ENCODE measurements at places on chromosomes 6 and 20.

GRCh38 chr20:38220587-38221118 is 39.9 kb downstream of the KIAA1755 start:
- DNase-seq: no peak

DNA sequence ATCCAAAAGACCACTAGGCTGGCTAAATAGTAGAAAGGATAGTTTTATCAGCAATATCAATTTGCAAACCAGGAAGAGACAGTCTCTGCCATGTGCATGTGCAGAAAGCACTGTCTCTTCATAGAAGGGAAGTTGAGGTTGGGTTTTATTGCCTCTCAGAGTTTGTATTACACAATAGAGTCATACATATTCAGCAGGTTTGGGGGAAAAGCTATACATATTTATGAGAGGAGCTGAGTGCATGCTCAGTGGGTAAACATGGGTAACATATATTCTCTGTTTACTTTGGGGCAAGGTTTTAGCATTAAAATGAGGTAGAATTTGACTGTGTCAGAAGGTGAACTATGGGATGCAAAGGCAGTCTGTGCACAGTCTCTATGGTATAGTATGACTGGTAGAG is 14.9 kb downstream of the TMEM170B start:
- no peak for DNase-seq

- no peak for DNase-seq
These were observed 1.3 kb downstream of the RIPOR3 start for GRCh38 chr20:50689864-50690649.

- no peak for DNase-seq
These were observed 49.9 kb downstream of the GJA1 start for GRCh38 chr6:121485359-121485811.

- DNase-seq: no peak
These were observed 9.8 kb downstream of the DUSP15 start for GRCh38 chr20:31860390-31861134.

GRCh38 chr6:7866526-7866925 is 44.1 kb downstream of the TXNDC5 start:
- DNase-seq: no peak

DNA sequence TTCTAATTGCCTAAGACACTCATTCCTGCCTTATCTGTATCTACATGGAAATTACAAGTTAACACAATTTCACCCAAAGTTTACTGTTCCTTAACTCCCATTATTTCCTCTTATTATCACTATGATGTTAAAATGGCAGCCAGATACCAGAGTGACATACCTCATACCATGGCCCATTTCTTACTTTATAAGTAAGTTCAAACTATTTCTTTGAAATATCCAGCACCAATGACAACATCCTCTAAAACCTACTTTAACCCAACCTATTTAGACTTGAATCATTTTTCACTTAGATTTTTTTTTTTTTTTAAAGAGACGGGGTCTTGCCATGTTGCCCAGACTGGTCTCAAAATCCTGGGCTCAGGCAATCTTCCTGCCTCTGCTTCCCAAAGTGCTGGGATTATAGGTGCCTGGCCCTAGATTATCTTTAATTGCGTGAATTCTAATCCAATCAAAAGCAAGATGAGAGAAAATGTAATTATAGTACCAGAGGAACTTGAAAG is 10.0 kb downstream of the REV3L start:
- DNase-seq: no peak

- DNase-seq: no peak
These were observed 77.1 kb downstream of the ATRN start for GRCh38 chr20:3547906-3548305.

DNA sequence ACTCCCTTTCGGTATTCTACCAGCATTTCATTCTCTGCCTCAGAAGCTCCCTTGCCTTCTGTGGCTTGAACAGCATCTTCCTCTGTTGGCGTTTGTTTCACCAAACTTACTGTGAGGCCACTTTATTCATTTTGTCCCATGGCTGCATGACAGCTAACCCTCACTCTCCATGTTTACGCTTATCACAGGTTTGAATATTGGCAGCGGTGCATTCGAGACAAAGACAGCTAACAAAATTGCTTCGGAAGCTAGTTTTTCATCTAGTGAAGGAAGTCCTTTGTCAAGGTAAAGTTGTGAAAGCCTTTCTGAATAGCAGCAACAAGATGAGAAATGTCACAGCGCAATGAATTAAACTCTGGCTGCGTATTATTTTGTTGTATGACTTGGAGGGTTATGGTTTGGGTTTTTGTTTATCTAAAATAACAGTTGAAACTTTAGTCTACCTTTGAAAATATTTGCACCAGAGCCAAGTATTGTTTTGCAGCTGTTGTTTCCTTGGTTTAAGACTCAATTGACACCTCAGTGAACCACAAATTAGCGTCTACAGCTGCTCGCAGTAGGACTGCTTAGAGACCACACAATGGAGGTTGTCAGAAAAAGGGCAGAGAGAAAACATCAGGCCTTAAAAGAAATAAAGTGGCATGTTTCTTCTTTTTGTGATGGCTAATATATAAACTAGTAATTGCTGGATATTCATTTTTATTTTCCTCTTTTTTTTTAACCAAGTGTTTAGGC is 70.4 kb upstream of the XRN2 start:
- DNase-seq: no peak

DNA sequence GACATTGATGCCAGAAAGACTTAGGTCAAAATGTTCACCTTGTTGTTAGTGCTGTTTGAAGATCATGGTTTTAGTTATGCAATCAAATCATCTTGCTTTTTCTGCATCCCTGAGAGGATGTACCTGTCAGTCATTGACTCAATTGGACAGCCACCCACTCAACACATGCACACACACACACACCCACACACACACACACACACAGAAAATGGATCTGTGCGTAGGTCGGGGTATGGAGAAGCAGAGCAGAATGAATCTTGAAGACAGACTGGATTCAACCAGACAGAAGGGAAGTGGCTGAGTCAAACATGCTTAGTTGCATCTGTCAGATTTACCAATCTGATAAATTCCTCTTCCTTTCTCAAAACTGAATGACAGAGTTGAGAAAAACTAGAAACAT is 19.1 kb upstream of the ZSCAN23 start:
- DNase-seq: no peak

DNA sequence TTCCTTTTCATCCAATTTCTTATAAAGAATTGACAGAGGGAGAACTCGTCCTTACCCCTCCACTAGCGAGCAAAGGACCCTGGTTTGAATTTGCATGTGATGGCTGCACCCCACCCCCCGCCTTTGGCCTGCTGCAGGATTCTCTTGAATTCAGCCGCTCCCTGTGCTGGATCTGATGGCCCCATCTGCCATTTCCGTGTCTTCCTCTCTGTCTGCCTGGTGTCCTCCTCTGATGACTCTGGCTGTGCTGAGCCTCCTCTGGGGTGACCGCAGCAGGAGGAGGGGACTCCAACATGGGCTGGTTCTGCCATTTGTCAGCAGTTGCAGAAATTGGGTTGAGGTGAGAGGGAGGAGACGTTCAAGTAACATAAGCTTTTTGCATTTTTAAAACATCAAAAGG is 188.8 kb downstream of the DLL1 start:
- DNase-seq: no peak

DNA sequence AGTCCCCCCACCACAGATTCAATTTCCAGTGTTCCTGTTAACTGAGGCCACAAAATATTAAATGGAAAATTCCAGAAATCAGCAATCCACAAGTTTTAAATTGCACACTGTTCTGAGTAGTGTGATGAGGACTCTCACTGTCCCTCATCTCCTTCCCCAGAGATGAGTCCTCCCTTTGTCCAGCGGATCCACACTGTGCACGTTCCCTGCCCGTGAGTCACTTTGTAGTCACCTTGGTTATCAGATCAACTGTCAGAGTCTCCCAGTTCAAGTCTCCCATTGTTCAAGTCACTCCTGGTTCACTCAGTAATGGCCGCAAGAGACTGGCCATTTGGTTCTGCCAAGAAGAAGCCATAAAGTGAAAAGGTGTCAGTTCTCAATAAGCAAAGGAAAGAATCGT is 168.6 kb upstream of the AFDN start:
- no peak for DNase-seq

DNA sequence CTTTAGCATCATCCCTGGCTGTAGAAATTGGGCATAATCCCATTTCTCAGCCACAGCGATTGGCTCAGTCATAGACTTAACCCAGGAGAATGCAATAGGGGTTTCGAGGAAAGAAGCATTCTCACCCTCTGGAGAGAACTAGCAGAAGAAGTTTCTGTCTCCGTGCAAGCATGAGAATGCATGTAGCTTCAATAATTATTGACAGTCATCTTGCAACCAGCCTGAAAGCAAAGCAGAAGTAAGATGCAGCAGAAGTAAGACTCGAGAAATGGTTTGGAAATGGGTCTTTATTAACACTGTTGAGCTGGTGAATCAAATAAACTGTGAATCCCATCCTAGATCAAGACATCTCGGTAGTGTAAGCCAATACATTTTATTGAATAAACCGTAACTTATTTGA is 828.8 kb upstream of the GJE1 start:
- DNase-seq: no peak

DNA sequence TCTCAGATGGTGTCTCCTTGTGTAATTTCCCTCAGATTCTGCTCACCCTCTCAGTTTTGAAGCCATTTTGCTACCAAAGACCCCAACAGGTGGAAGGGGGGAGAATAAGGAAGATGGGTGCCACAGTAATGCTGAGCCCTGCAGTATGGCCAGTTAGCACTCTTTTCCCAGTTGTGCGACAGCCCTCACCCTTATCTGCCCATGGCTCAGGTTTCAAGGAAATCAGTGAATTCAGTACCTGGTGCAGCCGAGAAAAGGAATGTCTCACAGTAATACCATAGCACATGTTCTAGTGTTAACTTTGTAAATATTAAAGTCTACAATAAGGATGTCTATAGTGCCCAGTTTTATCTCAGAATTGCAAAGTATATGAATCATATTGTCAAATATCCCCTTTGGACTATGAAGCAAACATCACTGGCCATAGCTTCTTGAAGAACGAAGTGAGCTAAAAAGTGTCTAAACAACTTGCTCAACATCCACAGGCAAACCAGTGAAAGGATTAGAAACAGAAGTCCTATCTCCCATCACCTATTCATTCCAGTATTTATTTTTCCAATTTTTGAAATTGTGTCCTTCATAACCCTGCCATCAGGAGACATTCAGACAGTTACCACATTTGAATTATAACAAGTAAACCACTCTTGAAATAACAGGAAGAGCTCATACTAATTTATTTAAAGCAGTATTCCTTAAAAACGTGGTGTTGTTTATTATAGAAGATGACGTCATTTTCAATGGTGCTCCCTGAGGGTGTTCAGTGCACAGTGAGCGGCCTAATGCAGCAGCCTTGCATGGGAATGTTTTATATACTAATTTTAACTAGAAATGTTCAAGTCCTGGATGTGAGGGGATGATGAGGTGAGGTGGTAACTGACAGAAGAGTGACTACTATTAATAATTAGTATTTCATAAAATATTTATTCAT is 366.2 kb downstream of the TFAP2A start:
- no peak for DNase-seq

- peak; percentile 48 for DNase-seq
These were observed 102.8 kb downstream of the MOXD1 start for GRCh38 chr6:132298344-132298949.

GRCh38 chr6:56814308-56814707 is 140.6 kb upstream of the BEND6 start:
- DNase-seq: no peak

DNA sequence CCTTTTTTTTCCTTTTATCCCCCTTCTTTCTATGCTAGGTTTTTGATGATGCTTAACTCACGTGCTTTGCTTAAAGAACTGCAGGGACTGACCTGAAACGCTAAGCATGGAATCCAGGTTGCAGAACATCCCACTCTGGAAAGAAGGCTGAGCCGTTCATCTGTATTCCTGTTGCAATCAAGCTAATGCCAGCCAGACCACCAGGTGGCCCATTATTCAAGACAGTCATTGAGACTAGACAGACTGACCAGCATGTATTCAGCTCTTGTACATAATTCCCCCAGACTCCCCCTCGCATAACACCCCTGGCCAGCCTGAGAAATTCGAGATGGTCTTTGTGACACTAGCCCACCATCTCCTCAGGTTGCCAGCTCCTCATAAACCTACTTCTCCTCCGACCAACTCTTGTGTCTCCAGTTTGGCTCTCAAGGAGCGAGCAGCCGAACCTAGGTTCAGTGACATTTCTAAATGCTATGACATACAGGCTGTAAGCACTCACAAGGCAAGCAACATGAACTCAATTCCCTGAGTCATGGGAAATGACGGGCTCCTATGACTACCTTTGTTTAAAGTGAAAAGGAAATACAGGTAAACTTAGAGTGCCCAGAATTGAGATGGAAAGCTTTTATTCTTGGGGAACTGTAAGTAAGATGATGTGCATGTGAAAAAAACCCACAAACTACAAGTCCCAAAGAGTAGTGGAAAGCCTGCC is 309.3 kb upstream of the CDYL start:
- DNase-seq: no peak

- DNase-seq: no peak
These were observed 53.8 kb upstream of the CD83 start for GRCh38 chr6:14063756-14064155.

DNA sequence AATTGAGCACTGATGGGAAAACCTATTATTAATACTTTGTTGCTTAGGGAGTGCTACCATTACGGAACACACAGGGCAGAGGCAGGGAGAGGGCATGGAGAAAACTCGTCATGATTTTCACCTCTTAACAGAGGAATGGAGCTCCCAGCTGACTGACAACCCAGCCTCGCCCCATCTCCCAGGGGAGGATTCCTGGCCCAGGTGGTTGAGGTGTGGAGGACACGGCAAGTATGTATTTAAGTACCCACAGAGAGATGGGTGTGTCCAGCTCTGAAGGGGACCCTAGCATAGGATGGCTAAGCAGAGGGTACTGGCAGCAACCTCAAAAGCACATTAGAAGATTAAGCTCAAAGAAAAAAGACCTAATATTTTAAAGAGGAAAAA is 261.9 kb upstream of the MOCS1 start:
- DNase-seq: no peak

GRCh38 chr6:51415501-51415900 is 596.8 kb downstream of the TFAP2B start:
- DNase-seq: no peak

GRCh38 chr6:106241498-106241897 is 84.1 kb downstream of the ATG5 start:
- no peak for DNase-seq

DNA sequence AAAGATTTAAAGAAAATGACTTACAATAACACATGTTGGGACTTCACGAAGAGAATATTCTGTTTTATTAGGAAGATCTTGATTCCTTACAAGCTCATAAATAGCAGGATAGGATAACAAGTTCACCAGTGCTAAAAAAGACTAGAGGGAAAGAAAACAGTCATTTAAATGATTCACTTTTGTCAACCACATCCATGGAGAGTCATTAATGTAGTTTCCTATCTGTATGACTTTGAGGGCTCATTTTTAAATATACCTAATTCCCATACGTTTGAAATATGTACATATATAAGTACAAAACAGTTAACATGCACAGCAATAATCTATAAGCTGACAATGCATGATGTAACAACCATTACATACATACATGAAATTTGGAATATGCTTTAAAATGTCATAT is 111.1 kb downstream of the TBC1D32 start:
- no peak for DNase-seq

DNA sequence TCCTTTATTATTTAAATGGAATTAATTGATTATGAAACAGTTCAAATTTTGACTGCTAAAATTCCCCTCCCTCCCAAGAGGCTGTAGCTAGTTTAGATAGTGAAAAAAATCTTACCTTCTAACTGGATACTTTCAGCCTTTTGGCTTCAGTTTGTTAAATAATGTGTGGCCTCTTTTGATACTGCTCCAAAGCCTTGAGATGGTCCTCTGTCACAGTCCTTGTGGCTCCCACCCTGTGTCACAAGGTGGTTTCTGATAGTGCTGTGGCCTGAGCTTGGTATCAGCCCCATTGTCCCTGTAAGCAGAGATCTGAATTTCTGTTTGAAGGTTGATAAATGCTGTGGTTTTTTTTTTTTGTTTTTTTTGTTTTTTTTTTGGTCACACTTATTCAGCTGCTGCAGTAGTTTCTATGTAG is 20.8 kb downstream of the PANK2 start:
- no peak for DNase-seq

Measured in activated CD4-positive, alpha-beta T cell treated with anti-CD3 and anti-CD28 coated beads for 48 hours (primary cell).